ENCODE measurements at places on chromosomes 5 and 9.

DNA sequence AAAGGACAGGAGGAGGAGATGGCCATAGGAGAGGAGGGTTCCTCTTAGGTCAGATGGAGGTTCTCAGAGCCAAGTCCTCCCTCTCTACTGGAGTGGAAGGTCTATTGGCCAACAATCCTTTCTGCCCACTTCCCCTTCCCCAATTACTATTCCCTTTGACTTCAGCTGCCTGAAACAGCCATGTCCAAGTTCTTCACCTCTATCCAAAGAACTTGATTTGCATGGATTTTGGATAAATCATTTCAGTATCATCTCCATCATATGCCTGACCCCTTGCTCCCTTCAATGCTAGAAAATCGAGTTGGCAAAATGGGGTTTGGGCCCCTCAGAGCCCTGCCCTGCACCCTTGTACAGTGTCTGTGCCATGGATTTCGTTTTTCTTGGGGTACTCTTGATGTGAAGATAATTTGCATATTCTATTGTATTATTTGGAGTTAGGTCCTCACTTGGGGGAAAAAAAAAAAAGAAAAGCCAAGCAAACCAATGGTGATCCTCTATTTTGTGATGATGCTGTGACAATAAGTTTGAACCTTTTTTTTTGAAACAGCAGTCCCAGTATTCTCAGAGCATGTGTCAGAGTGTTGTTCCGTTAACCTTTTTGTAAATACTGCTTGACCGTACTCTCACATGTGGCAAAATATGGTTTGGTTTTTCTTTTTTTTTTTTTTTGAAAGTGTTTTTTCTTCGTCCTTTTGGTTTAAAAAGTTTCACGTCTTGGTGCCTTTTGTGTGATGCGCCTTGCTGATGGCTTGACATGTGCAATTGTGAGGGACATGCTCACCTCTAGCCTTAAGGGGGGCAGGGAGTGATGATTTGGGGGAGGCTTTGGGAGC is 3.1 kb downstream of the EGR1 start:
- peak; percentile 15 for DNase-seq

GRCh38 chr5:115686738-115687074 is 60.9 kb upstream of the TMED7 start:
- DNase-seq: peak; percentile 87

GRCh38 chr5:12277504-12278192 is 373.4 kb upstream of the CTNND2 start:
- DNase-seq: no peak

- DNase-seq: no peak
Observed at GRCh38 chr5:122295138-122295537, 16.9 kb upstream of the SNCAIP start.

DNA sequence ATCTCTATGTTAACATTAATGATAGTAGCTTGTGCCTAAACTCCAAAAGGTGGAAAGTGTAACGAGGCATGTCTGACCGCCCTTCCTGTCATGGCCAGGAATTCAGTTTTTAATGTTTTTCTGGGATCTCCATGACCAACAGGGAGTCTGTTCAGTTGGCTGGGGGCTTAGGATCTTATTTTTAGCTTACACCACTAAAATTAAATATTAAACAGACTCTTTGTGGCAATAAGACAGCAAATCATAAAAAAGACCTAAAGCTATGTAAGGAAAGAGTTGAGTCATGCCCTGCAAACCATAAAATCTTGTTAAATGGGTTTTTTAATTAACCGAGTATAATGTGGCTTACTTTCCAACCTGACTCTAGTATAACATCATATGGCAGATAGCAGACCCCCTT is 247.8 kb downstream of the DIRAS2 start:
- DNase-seq: no peak

DNA sequence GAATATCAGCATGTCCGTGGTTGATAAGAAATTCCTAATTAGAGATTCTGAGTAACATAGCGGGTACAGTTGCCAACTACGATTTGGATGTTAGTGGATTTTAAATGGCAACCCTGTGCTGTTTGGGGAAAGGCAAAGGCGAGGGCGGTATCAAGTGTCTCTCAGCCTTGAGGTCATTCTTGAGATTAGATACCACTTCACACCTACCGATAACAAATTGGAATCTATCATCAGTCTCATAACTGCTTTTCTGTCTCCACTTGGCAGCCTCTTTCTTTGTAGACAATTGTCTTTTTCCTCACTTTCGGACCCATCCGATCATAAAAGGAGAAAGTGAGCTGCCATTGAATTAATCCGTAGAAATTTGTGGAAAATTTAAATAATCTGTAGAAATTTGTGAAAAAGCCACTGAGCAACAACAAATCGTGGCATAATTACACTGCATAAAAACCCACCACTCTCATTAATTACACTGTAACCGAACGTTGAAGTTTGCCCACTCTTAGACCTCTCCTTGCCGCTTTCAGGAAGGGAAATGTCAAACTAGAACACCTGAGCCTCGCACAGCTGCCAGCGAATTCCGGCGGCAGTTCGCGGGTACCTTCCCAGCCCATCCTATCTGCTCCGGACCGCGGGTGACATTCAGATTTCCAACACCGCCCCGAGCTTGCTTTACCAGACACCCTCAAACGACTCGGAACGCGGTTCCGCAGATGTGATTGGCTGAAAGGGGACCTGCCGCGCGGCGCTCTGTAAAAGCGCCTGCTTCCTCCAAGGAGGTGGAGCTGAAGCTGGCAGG is 849 bp upstream of the RGMB start:
- peak; percentile 91 for DNase-seq

GRCh38 chr5:67383451-67383850 is 186.9 kb upstream of the CD180 start:
- peak; percentile 45 for DNase-seq

- peak; percentile 21 for DNase-seq
Observed at GRCh38 chr5:123116058-123116457, 27.0 kb downstream of the PRDM6 start.

- peak; percentile 63 for DNase-seq
Observed at GRCh38 chr9:88748566-88749261, 213.7 kb downstream of the NXNL2 start.

GRCh38 chr9:14222149-14222835 is 91.6 kb downstream of the NFIB start:
- no peak for DNase-seq

GRCh38 chr5:39500551-39501175 is 75.9 kb upstream of the DAB2 start:
- DNase-seq: peak; percentile 62

- no peak for DNase-seq
Observed at GRCh38 chr5:154702477-154702876, 52.7 kb upstream of the LARP1 start.
